ENCODE measurements at places on chromosomes 6 and 20.
A peak's percentile ranks its signal among the peaks of the same experiment; 100 is the strongest.

DNA sequence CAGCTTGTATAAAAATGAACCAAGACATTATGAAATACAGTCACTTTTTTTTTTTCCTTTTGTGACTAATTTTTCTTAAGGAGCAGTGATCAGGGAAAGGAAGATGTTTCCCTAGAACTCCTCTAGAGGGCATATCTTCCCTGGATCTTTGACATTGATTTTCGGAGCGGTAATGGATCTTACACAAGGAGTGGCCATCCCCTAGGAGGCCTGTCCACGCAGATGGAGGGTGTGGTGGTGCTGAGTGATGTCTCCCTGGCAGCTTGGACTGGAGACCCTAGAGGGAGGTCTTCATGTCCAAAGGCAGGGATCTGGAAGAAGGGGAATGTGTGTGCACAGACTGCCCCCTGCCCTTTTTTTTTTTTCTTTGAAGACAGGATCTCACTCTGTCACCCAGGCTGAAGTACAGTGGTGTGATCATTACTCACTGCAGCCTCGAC, 7.0 kb upstream of the KIFC1 start:
- no peak for DNase-seq

DNA sequence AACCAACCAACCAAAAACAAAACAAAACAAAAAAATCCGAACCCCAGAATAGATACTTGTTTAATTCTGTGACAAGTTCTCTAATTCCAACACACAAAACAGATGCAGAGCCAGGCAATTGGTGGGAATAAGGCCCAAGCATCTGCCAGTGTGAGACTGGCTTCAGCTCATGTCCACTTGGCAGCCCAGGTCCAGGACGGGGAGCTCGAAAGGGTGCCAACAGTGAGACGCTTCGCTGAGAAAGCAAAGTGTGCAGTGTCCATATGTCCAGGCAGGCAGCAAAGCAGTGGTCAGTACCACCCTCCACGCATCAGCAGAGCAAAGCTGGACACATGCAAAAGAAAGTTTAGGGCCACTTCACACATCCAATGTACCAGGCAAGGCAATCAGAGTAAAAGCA, 102.9 kb downstream of the RALGAPA2 start:
- DNase-seq = no peak

GRCh38 chr6:156345700-156346099, 431.5 kb upstream of the ARID1B start:
- no peak for DNase-seq

DNA sequence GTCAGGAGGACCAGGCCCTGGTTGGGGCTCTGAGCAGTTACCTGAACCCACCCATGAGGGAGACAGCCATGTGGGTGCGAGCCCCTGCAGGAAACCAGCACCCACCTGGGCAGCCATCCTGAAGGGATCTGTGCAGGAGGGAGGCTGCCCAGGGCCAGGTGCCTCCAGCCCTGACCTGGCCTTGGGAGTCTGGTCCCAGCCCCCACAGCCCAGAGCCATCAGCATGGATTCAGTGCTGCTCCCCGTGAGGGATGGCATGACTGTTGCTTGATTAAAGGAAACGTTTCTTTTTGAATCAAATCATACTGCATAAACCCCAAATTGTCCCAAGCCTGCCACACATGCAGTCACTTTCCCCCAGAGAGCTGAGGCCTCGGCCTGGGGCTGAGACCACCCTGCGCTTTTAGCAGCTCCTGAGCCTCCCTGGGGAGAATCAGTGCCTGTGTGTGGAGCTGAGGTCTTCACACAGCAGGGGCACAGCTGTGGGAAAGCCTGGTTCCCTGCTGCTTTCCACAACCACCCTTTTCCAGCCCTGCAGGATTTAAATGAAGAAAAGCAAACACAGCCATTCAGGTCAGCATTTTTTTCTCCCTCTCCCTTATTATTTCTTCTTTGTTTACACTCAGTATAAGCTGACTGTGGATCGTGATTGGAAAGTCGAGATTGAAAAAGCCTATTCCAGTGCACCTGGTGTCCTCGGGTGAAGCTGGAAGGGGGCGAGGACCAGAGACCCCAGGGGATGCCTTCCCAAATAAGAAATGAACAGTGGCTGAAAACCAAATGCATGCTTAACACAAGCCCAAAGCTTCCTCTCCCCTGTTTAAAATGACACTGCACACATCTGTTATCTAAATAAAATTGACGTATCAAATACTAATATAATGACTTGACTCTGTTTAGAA, 283.9 kb downstream of the SMOC2 start:
- DNase-seq = no peak

GRCh38 chr6:104952911-104953399, 4.0 kb upstream of the LIN28B start:
- no peak for DNase-seq

DNA sequence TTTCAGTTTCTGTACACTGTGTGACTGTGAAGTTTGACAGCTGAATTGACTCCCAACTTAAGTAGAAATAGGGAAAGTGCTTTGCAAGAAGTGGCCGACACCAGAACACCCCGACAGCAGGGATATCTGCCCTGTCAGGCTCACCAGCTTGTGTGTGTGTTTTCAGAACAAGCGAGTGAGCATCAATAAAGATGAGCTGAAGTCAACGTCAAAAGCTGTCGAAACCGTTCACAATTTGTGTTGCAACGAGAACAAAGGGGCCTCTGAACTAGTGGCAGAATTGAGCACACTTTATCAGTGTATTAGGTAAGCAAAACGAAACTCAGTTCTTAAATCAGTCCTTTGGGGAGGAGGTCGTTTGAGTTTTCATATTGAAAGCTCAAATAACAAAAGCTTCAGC, 10.7 kb downstream of the NELFCD start:
- no peak for DNase-seq

DNA sequence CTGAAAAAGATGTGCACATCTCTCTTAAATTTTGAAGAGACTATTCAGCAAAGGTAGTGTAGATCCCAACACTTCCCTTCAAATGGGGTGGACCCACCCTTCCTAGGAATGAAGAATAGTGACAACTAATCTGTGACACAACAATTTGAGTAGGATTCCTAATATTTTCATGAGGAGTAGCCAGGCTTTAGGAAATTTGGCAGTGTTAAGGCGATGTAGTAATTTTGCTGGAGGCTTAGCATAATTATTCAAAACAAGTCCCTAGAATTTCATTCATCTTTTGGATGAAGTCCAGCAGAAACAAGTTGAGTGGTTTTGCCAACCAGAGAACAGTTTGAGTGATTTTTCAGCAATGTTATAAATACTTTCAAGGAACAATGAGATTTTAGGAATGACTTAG, 52.4 kb downstream of the ELOVL4 start:
- no peak for DNase-seq

GRCh38 chr20:62675156-62675876, 33.0 kb downstream of the SLCO4A1 start:
- DNase-seq = no peak

DNA sequence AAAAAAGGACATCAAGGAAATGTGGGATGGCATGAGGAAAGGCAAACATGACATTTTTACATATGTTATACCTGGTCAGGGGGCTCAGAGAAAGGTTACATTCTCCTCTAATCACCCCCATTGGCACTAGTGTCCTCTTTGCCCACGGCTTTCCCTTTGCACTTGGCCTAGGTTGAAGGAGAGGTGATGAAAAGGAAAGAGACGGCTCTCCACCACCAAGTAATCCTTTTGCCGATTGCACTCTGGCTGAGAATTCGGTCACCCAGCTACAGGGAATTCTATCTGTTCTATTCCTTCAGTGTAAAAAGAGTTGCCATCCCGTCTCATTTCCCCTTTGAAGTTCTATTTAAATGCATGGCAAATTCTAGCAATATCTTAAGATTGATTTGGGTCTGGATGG, 10.4 kb downstream of the VGLL2 start:
- DNase-seq = no peak

DNA sequence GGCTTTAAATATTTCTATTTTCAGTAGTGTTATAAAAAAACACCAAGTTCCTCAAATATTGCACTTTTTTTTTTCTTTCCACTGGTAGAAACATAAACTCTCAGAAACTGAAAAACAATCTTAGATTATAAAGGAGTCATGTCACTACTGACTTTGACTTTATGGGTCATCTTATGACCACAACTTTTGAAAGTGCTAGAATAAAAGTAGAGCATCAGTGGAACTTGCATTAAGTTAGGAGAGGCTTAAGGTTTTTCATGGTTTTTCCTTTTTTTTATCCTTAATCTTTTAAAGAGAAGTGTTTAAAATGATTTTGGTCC, 56.6 kb upstream of the SUPT3H start:
- DNase-seq = no peak

- peak; percentile 86 for DNase-seq
Observed at GRCh38 chr6:34671801-34672656, 24.5 kb downstream of the ILRUN start.

DNA sequence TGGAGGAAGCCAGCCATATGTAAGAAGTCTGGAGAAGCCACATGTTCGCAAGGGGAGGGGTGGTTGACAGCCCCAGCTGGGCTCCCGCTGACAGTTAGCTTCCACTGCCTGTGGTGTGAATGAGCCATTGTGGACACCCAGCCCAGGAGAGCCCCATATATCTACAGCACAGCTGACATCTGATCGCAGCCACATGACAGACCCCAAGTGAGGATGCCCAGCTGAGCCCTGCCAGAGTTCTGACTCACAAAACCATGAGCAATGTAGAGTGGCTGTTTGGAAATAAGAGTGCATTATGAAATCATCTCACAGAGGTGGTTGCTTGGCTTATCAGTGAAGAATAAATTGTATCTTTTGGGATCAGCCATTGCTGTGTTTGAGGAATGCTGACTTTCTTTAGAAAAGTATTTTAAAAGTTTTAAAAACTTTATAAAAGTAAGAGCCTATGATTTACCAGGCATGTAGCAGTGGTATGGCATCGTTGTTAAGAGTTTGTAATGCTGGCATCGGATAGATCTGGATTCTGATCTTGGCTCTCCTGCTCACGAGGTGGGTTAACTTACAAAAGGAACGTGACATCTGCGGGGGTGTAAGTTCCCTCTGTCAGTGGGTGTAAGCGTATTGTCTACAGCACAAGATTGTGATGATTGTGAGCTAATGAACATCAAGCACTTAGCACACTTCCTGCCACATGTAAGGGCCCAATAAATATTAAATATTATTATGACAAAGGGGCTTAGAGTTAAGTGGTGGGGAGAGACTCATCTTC, 24.1 kb downstream of the CFAP61 start:
- no peak for DNase-seq

DNA sequence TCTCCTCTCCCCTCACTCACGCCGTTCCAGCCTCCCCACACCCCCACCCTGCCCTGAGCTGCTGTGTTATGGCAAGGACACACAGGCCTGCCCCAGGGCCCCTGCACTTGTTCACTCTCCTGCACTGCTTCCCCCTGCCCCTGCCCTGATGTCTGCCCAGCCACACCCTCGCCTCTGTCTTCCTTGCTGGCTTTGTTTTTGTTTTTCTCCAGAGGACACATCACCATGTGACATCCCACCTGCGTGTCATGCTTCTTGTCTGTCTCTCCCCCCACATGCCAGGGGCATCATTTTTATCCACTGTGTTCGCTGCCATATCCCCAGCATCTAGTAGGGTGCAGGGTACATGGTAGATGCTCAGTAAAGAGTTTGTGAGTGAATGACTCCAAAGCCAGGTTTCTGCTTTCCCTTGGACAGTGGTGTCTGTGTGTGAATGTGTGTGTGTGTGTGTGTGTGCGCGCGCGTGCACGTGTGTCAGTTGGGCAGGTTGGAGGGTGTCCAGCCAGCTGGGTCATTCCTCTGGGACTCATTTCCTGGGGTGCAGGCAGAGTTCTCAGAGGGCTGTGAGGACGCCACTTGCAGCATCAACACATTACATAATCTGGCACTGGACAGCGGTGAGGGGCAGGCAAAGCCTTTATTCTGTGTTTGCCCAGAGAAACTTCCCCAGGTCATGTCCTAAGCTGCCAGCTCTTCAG, 60.6 kb downstream of the STK35 start:
- DNase-seq = no peak

DNA sequence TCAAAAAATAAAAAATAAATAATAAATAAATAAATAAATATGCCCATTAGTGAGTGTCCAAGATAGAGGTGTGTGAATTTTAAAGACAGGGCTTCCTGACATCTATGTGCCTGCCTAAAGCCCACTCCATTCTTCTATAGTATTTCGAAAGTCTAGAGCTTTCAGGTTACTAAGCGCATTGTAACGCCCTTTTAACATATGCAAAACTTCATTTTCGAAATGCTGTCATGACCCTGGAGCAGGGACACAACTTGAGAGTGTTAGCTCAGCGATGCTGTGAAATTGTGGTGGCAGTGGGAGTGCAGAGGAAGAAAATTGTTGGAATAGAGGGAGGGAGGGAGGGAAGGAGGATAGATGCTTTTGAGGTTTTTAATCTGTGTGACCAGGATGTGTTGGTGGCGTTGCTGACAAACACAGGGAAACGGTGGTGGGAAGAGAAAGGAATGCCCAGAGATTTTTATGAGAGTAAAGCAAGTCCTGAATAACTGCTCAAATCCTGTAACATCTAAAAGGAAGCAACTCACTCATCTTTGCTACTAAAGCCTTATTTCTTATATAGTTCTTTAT, 169.3 kb downstream of the ARID1B start:
- no peak for DNase-seq

GRCh38 chr20:20759132-20759531, 46.7 kb upstream of the RALGAPA2 start:
- DNase-seq = no peak

DNA sequence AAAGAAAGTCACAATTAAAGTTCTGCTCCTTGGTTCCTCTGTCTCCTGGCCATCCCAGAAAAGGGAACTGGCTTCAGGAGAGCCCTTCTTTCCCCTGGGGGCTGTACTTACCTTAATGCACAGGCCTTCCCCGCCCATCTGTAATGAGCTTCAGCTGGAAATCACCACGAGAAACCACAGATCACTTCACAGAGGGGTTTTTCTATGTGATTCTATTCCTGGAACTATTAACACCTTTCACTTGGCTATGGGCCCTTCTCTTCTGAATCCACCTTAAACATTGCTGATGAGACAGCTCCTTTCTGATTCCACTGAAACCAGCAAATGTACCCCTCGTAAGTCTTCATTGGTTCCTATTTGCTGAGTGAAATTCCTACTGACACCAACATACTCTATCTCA, 80.7 kb downstream of the FOXF2 start:
- no peak for DNase-seq

DNA sequence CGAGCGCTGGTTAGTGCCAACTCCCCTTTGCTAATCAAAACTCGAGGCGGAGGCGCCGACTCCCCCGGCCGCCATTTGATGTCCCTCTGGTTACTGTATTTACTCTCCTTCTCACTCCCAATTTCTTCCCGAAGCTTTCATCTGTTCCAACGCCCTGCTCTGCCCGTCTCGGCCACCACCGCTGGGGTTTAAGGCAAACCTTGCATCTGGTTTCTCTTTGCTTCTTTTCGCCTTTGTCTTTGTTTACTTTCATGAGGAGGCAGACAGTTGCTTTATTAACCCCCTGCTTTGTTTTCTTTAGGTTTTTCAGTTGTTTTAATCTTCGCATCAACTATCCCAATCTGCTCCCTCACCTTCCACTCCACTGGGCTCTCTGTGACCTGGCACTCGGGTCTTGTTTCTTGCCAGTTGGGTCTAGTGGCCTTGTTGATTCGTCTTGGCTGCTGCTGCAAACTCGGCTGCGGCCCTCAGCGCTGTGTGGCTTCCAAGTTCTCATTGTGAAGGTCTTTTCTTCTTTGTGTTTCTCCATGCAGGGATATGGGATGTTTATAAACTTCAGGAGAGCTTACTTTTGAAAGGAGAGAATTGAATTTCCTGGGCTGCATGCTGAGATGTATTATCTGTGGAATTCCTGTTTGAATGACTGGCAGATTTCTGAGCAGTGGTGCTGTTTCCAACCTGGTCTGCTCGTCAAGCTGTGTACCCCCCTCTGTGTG, 155.1 kb downstream of the CDC5L start:
- DNase-seq = no peak

- peak; percentile 95 for DNase-seq
Observed at GRCh38 chr6:166488076-166488685, 98.3 kb downstream of the RAMACL start.
